AG08396 (cell line): ENCODE measurements at places on chromosomes 5 and 9.

- DNase-seq, result peak; percentile 47
Observed at GRCh38 chr9:98807814-98808195, 335 bp downstream of the GALNT12 start.

DNA sequence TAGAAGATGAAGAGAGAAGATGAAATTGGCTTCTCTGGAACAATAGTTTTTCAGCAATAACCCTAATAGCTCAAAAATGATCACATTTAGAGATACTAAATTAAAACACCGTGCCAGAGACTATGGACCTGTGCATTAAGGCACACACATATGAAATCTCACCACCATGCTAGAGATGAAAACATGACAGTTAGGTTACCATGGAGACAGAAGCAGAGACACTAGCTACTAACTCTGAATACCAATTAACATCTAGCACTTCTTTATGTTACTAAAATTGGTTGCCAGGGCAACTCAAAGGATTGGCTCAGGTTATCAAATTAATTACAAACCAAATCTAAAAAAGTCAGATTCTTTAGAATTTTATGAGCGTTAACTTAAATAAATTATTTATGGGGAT is 337.7 kb downstream of the PLK2 start:
- no peak for DNase-seq

DNA sequence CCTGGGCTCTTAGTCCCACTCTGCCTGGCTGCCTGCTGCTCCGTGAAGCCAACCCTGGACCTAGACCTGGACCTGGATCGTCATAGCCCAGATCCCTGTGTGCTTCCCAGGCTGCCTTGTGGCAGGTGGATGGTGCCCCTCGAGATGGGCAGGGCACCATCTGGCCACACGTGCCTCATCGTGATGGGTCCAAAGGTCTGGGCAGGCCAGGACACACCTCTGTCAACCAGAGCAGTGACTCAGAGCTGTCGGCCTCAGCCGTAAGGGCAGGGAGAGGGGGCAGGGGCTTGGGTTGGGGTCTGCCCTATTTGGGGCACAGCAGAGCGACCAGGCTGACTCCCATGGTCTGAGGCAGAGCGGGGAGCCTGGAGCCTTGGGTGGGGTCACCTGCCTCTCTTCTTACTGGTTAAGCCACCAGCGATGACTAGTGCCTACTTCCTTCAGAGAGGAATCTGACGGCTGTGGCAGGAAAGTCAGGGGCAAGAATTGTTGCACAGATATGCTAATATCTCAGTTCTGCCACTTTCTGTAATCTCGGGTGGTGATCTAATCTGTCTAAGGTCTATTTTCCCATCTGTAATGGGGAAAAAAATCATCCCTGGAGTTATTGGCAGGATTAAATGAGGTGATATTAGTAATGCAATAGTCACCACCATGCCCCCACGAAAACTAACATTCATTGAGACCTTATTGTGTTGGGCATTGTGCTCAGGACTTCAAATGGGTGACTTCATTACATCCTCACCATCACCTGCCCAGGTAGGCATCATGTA is 3.2 kb upstream of the CDHR2 start:
- no peak for DNase-seq

DNA sequence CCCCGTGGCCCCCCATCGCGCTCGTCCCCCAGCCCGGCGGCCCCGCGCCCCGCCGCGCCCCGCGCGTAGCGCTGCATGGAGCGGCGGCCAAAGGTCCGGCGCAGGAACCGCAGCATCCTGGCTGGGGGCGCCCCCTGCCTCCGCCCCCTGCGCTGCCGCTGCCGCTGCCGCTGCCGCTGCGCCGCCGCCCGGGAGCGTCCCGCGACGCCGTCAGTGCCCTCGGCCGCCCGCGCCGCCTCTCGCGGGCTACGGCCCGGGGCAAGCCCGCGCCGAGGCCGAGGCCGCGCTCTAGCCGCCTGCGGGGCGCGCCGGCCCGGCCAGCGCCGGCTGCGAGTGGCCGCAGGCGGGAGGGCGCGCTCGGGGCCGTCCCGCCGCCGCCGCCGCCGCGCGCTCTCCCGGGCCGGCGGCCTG is 523 bp downstream of the EPB41L4B start:
- peak; percentile 51 for DNase-seq

GRCh38 chr5:137220523-137220927 is 278.6 kb downstream of the SPOCK1 start:
- DNase-seq, result peak; percentile 68
